ENCODE measurements at places on chromosomes 4 and X. TPM values are rescaled to one million over a fixed set of nuclear protein-coding genes. Genes with fewer than 3 reads are reported as not detected.

IBSP gene
- not detected for total RNA-seq

BCLAF3 gene
- total RNA-seq: 10.7 TPM

TRIM60 gene
- 0.79 TPM for total RNA-seq

EPGN gene
- total RNA-seq: not detected

PAPSS1 gene
- 42.4 TPM for total RNA-seq

BST1 gene
- 1.6 TPM for total RNA-seq

ZNF827 gene
- total RNA-seq: 46.8 TPM

HDAC6 gene
- total RNA-seq: 269 TPM

CLGN gene
- total RNA-seq: 26.9 TPM

PLXNB3 gene
- total RNA-seq: 57.9 TPM

SLAIN2 gene
- 75.8 TPM for total RNA-seq

DAPP1 gene
- total RNA-seq: 1.1 TPM

LRP2BP gene
- total RNA-seq: 11.9 TPM

All from testis (tissue), 5 donors.